Left lobe of liver (tissue), 2 donors: ENCODE measurements at places on chromosomes 6 and 20. TPM values are rescaled to one million over a fixed set of nuclear protein-coding genes. Genes with fewer than 3 reads are reported as not detected.

The ARMC12 gene
- total RNA-seq: 4.6 TPM

The E2F3 gene
- total RNA-seq: 1.4 TPM

The BPIFB2 gene
- total RNA-seq: 0.18 TPM

The NMBR gene
- not detected for total RNA-seq

The TMC2 gene
- total RNA-seq: not detected

The SLX4IP gene
- 3.0 TPM for total RNA-seq

The MUCL3 gene
- not detected for total RNA-seq

The TXLNB gene
- total RNA-seq: 0.10 TPM

The OR2J2 gene
- not detected for total RNA-seq

The DDO gene
- total RNA-seq: 5.2 TPM

The SERPINB1 gene
- 9.5 TPM for total RNA-seq

The TSBP1 gene
- not detected for total RNA-seq

- DNase-seq: no peak
These were observed 10.0 kb upstream of the SMAP1 start for GRCh38 chr6:70657706-70658105.

- DNase-seq: no peak
These were observed 9.0 kb downstream of the EEF1A1 start for GRCh38 chr6:73511796-73512195.

GRCh38 chr20:39893003-39893685, 795.9 kb downstream of the MAFB start:
- no peak for DNase-seq

DNA sequence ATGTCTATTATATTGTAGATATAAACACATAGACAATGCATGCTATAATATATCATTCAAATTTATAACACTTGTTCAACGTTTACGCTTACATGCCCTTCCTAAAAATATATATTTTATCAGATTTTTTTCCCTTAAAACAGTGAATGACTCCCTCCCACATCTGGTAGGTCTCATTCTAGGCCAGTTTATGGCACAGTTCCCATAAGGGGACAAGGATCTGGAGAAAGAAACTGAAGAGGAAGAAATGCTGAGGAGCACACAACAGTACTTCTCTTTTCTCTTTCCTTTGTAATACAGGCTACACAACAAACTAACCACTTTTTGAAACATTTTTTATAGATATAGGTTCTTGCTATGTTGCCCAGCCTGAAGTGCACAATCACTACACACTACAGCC, 48.6 kb upstream of the RCAN2 start:
- DNase-seq: no peak

DNA sequence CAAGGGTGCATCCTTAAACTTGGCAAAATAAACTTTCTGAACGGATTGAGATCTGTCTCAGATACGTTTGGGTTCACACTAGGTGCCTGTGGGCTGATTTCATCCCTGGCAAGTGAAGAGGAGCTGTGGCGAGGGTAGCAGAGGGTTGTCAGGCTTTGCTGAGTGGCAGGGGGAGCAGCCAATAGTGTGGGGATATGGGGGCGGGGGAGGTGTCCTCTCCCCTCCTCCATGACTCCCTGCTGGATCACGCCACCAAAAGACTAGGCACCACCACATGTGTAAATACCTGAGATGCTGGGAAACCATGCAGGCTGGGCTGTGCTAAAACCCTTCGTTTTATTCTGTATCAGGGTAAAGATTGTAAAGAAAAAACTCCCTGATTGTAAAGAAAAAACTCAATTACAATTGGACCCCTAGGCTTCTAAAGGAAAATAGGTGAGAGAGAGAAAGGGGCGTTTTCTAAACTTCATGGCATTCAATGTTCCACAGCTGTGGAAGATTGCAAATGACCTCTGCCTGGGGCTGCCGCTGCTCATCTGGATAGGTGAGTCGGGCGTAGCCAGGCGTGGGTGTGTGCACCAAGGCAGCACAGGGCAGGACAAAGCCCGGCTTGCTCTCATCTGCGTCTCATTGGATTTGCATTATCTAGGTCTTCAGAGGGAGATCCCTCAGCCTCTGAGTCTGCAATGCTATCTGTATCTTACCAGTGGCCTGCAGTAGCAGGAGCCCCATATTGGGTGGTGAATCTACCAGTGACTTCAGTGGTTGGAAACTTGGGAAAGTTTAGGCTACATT, 26.9 kb upstream of the ADTRP start:
- no peak for DNase-seq

GRCh38 chr6:89927264-89927663, 33.0 kb downstream of the GJA10 start:
- DNase-seq: no peak

GRCh38 chr6:87922947-87923330, 124.7 kb upstream of the SPACA1 start:
- no peak for DNase-seq

GRCh38 chr6:109610590-109610989, 80.4 kb downstream of the AK9 start:
- no peak for DNase-seq

GRCh38 chr6:11009353-11009752, 34.8 kb downstream of the ELOVL2 start:
- no peak for DNase-seq

DNA sequence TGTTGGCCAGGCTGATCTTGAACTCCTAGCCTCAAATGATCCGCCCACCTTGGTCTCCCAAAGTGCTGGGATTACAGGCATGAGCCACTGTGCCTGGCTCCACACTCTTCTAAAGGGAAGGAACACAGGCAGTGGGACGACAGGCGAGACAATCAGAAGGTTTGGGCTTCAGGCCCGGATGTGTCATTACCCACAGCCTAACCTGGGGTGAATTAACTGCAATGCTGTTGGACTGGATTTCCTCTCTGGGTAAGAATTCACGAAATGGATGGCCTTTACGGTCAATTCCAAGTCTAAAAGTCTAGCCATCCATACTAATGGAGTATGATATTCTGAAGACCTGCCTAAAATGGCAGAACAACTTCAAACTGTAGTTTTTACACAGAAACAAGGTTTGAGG, 83.7 kb upstream of the CCDC28A start:
- DNase-seq: no peak

- no peak for DNase-seq
These were observed 192.0 kb upstream of the FOXA2 start for GRCh38 chr20:22776369-22776768.

DNA sequence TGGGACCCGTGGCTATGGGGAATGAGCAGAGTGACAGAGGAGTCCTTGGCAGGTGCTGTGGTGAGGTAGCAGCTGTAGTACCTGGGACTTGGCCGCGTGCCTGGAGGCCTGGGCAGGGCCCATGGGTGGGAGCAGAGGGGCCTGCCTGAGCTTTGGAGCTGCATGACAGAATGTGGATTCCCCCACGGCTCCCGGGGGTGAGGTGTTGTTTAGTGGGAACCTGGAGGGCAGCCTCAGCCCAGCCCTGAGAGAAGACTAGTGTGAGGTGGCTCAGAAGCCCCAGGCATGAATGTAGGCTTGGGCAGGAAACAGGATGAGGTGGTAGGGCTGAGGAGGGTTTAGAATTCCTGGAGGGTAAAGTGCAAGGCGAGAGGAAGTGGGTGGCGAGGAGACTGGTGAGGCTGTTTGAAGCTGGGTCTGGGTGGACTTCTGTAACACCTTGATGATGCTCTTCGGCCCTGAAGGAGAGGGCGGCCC, 86.5 kb upstream of the SCP2D1 start:
- no peak for DNase-seq

DNA sequence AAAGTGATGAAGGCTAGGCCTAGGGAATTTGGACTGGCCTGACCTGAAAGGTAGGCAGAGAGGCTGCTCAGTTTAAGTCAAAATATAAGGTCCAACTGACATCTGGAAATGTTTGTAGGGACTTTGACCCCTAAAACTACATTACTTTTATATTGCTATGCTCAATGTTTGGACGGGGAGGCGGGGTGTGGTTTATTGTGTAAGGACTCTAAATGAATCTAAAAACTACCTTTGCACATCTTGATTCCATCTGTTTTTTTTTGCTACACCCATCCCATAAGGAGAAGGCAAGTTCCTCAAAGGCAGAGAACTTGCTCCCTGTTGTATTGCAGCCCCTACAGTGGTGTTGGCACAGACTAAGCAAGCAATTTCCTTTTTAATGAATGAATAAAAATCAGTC, 227.1 kb downstream of the HACE1 start:
- no peak for DNase-seq

DNA sequence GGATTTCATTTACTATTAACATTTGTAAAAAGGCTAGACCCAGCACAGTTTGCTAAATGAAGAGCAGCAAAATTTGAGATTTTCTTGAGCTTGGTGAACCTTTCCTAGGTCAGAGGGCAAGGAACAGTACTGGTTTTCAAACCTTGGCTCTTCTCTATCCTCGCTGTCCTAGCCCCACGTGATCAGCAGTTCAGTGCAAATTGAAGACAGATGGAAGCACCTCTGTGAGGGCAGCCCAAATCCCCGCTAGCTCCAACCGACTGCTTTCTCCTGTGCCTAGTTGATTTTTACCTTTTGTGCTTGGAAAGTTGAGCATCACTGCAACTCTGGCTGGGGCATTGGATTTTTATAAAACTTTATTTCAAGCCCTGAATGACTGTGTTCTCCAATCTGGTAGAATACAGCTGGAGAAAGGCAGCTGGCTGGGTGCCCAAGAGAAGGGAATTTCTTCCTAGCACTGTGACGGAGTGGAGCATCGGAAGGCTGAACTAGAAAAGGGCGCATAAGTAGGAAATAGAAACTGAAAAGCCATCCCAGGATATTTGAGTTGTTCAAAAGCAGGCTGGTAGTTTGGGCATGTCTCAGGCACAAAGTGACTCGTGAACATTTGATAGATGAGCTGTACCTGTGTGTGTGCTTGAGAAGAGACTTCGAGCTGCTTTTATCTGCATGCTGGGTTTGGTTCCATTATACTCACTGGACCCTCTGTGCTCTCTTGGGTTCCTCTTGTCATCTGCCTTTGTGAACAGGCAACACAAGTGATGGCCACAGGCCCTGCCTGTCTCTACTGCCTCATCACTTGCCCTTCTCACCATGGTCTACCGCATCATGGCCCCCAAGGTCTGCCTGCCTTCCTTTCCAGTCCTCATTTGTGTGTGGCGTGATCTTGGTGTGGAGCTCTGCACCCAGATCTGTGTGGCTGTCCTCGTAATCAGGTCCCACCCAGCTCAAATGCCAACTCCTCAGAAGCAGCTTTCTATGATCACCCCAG, 2.3 kb downstream of the RNF114 start:
- DNase-seq: no peak

- DNase-seq: no peak
These were observed 311.7 kb upstream of the PLCB4 start for GRCh38 chr20:8757146-8757545.

- no peak for DNase-seq
These were observed 89.4 kb downstream of the SLC16A10 start for GRCh38 chr6:111176760-111177099.

GRCh38 chr6:149457316-149457884, 27.4 kb downstream of the ZC3H12D start:
- DNase-seq: no peak

- peak; percentile 53 for DNase-seq
These were observed 570.4 kb upstream of the GJE1 start for GRCh38 chr6:141562186-141562811.

DNA sequence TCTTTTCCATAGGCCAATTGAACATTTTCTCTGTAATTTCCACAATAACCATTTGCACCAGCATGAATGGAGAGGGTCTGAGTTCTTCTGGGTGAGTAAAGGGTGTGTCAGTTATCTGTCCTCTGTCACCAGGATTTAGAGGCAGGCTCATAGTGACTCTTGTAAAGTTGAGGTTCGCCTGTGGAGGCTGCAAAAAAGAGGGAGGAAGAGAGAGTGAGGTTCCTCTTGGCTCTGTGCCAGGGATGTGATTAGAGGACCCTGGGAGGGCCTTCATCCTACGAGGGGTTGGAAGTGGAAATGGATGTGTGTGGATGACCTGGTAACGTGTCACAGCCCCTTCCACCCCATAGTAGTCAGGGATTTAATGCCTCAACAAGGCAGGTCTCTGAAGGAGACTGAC, 242.0 kb downstream of the ESR1 start:
- DNase-seq: no peak

DNA sequence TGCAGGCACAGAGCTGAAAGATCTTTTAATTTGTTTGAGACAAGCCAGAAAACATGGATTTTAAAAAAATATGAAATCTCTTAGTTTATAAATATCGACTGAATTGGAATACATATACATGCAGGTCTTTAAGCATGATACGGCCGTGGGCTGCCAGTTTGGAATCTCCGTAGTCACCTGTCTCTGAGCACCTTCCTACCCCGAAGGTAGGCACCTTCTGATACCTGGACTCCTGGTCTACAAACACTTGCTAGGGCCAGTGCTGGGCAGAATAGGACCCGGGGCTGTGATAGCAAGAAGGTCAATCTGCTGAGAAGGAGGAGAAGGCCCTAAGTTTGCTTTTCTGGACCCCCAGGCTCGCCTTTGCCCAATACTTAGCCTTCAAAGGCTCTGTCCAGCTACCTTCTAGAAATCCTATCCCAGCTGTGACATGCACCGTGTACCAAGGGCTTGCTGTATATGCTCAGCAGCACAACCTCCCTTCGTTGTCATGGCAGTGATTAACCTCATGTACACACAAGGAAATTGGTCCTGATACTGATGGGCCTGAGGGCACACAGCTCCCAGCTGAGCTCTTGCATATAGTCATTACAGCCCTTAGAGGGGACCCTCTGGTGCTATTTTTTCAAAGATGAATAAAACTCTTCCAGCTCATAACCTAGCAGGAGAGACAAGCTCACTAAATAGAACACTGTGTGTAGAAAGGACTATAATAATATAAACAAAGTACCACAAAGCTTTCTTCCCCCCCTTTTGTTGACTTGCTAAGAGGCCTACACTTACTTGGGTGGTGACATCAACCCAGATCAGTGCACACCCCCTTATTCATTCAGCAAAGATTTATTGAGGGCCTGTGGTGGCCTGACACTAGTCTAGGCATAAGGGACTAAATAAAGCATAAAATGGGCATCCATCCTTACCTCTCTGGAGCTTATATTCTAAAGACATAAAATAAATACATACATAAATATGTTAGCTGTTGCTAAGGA, 17.7 kb downstream of the SNPH start:
- DNase-seq: no peak

DNA sequence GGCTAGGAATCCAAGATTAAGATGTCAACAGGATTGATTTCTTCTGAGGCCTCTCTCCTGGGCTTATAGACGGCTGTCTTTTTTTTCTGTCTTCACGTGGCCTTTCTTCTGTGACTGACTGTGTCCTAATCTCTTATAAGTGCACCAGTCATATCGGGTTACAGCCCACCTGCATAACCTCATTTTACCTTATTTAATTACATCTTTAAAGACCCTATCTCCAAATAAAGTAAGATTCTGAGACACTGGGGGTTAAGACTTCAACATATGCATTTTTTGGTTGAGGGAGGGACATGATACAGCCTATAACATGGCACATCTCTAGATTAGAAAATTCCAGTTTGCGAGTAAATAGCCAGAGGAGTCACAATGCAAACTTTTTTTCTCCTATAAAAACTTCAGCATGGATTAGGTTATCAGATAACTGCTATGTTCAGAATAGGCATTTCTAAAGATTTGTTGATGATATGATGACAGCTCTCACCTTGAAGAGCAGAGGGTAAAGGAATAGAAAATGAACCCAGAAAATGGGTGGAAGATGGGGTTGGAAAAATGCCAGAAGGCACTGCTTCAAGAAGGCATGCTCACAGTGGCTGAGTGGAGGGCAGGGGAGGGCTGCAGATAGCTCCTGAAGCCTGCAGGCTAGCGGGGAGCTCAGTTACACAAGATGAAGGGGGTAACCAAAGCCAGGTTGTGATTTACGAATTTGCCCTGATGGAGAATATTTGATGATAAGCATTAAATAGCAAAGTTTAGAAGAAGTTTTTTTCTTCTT, 8.7 kb upstream of the PDE7B start:
- no peak for DNase-seq

GRCh38 chr6:53544470-53545308, at the start of gene GCLC:
GCLC (minus strand) TSS chr6:53545101; CDS start chr6:53544645, 456 bp downstream.
- DNase-seq: peak; percentile 96
